ENCODE measurements at places on chromosomes 1 and 21.

- DNase-seq = no peak
These were observed 1.2 kb upstream of the IFI44L start for GRCh38 chr1:78619032-78619431.

- DNase-seq = no peak
These were observed 266.7 kb upstream of the GREM2 start for GRCh38 chr1:240878631-240879030.

- DNase-seq = no peak
These were observed 18.7 kb upstream of the RRP15 start for GRCh38 chr1:218266356-218266755.

- peak; percentile 81 for DNase-seq
These were observed 606 bp downstream of the DENND1B start for GRCh38 chr1:197774466-197775281.
